HFFc6 (cell line): ENCODE measurements at places on chromosomes 12 and 14. TPM values are rescaled to one million over a fixed set of nuclear protein-coding genes. Genes with fewer than 3 reads are reported as not detected.

DNA sequence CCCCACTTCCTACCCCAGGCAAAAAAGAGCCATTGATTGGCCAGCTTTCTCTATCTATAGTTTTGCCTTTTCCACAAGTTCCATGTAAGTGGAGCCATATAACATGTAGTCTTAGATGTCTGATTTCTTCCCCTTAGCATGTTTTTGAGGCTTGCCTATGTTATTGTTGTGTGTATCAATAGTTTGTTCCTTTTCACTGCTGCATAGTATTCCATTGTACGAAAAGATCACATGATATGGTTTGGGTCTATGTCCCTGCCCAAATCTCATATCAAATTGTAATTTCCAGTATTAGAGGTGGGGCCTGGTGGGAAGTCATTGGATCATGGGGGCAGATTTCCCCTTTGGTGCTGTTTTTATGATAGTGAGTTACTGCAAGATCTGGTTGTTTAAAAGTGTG, 93.6 kb upstream of the RFLNA start:
- no peak overlapping the region for H3K4me3 ChIP-seq
- no peak for DNase-seq
- H3K4me1 ChIP-seq, result no peaks in the 10 kb centered on the region
- peaks cover 44% of the 10 kb centered on the region for H3K27me3 ChIP-seq
- no peak overlapping the region for H3K27ac ChIP-seq
- H3K36me3 ChIP-seq, result peaks cover 11% of the 10 kb centered on the region; the same call in 1 of the 2 replicates

GRCh38 chr12:193261-193660, 20.7 kb downstream of the SLC6A12 start:
- no peaks in the 10 kb centered on the region for H3K36me3 ChIP-seq
- H3K4me3 ChIP-seq, result no peak overlapping the region
- no peak overlapping the region for H3K27ac ChIP-seq
- peaks cover 27% of the 10 kb centered on the region for H3K27me3 ChIP-seq
- no peak for DNase-seq
- no peaks in the 10 kb centered on the region for H3K4me1 ChIP-seq

The KERA gene
- total RNA-seq, result not detected in 3 replicates

- no peaks in the 10 kb centered on the region for H3K4me1 ChIP-seq
- no peak for DNase-seq
- no peak overlapping the region for H3K4me3 ChIP-seq
Observed at GRCh38 chr14:56215180-56215579, 97.0 kb downstream of the PELI2 start.
